Stimulated activated CD8-positive, alpha-beta memory T cell treated with anti-CD3 and anti-CD28 coated beads, Interleukin-7, amount 100 ng/mL, for 4 hours (primary cell): ENCODE measurements at places on chromosomes 6 and 20.

- DNase-seq = no peak
These were observed 196.4 kb downstream of the SIM1 start for GRCh38 chr6:100268326-100268725.

DNA sequence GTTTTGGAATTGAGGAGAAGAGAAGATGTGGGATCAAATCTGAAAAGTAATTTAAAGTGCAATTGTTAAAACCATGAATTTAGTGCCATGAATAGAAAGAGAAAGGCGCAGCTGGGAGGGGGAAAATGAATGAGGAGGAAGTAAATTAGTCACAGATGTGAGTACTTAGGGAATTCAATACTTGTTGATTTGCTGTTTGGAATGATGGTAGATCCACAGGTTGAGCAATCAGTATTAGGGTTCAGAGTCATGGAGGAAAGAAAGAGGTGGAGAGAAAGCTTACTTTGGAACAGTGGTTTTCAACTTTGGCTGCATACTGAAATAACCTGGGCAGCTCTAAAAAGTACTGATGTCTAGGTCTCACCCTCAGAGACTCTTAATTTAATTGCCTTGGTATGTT is 229.7 kb upstream of the ASCC3 start:
- no peak for DNase-seq

GRCh38 chr6:52904562-52905279 is 4.8 kb downstream of the GSTA3 start:
- no peak for DNase-seq

- no peak for DNase-seq
These were observed 96.7 kb downstream of the SLX4IP start for GRCh38 chr20:10531848-10532247.

DNA sequence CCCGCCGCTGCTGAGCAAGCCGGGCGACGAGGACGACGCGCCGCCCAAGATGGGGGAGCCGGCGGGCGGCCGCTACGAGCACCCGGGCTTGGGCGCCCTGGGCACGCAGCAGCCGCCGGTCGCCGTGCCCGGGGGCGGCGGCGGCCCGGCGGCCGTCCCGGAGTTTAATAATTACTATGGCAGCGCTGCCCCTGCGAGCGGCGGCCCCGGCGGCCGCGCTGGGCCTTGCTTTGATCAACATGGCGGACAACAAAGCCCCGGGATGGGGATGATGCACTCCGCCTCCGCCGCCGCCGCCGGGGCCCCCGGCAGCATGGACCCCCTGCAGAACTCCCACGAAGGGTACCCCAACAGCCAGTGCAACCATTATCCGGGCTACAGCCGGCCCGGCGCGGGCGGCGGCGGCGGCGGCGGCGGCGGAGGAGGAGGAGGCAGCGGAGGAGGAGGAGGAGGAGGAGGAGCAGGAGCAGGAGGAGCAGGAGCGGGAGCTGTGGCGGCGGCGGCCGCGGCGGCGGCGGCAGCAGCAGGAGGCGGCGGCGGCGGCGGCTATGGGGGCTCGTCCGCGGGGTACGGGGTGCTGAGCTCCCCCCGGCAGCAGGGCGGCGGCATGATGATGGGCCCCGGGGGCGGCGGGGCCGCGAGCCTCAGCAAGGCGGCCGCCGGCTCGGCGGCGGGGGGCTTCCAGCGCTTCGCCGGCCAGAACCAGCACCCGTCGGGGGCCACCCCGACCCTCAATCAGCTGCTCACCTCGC is 1.5 kb downstream of the ARID1B start:
- no peak for DNase-seq

- DNase-seq = no peak
These were observed 134.8 kb upstream of the BEND6 start for GRCh38 chr6:56820060-56820459.

GRCh38 chr20:60494476-60494875 is 536.3 kb downstream of the CDH26 start:
- no peak for DNase-seq

DNA sequence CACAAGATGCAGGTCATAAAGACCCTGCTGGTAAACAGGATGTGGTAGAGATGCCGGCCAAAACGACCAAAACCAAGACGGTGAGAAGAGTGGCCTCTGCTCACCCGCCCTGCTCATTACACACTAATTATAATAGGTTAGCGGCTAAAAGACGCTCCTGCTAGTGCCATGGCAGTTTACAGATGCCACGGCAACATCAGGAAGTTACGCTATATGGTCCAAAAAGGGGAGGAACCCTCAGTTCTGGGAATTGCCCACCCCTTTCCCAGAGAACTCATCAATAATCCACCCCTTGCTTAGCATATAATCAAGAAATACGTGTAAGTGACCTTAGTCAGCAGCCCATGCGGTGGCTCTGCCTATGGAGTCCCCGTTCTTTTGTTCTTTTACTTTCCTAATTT is 17.6 kb downstream of the BHLHE23 start:
- no peak for DNase-seq

GRCh38 chr6:14361297-14361696 is 243.7 kb downstream of the CD83 start:
- no peak for DNase-seq

GRCh38 chr6:145784683-145785082 is 29.9 kb downstream of the FBXO30 start:
- DNase-seq = no peak

DNA sequence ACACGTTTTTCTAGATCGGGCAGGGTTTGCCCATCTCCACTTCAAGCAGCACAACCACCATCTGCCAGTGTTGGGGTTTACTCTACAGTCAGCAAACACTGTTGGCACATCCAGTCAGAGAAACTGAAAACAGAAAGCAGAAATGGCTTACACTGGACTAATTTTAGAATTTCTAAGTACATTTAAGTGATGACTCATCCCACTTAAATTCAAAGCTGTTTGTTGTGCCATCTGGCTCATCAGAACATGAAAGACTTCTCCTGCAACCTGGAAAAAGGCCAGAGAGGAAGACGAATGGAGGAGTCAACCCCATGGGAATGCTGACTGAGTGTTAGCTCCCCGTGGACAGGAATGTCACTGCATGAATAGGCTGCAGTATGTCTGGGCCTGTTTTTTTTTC is 21.8 kb downstream of the FAM209B start:
- no peak for DNase-seq

DNA sequence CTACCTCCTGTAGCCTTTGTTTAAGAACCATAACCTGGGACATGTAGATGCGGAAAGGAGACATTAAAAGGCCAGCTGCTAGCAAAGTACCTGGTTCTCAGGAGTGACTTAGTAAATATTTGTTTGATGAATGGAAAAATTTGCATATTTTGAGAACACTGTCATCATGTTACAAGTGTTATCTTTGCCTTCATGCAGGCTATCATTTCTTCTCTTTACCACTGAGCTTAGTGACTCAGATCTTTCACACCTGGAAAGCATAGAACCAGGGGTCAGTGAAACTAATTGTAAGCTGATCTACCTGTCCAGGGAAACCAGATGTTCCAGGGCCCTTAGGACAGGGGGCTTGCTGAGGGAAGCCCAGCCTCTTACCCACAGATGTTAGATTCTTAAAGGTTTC is 5.4 kb downstream of the ZFP57 start:
- DNase-seq = no peak

GRCh38 chr20:58839991-58840747 is 10.5 kb downstream of the GNAS-AS1 start:
- DNase-seq = no peak

GRCh38 chr20:54083459-54083858 is 13.1 kb upstream of the BCAS1 start:
- DNase-seq = no peak

GRCh38 chr6:63923139-63923739 is 287.6 kb downstream of the PHF3 start:
- DNase-seq = no peak

GRCh38 chr6:37667050-37667814 is 30.5 kb downstream of the MDGA1 start:
- DNase-seq = no peak

- no peak for DNase-seq
These were observed 22.8 kb upstream of the SCGN start for GRCh38 chr6:25629198-25629576.

GRCh38 chr6:168724669-168725570 is 283.9 kb downstream of the SMOC2 start:
- no peak for DNase-seq

- DNase-seq = no peak
These were observed 14.0 kb downstream of the MRPS18A start for GRCh38 chr6:43673444-43674084.

GRCh38 chr6:132391391-132392269 is 9.6 kb downstream of the MOXD1 start:
- no peak for DNase-seq

GRCh38 chr20:13883425-13883824 is 98.6 kb downstream of the NDUFAF5 start:
- no peak for DNase-seq

DNA sequence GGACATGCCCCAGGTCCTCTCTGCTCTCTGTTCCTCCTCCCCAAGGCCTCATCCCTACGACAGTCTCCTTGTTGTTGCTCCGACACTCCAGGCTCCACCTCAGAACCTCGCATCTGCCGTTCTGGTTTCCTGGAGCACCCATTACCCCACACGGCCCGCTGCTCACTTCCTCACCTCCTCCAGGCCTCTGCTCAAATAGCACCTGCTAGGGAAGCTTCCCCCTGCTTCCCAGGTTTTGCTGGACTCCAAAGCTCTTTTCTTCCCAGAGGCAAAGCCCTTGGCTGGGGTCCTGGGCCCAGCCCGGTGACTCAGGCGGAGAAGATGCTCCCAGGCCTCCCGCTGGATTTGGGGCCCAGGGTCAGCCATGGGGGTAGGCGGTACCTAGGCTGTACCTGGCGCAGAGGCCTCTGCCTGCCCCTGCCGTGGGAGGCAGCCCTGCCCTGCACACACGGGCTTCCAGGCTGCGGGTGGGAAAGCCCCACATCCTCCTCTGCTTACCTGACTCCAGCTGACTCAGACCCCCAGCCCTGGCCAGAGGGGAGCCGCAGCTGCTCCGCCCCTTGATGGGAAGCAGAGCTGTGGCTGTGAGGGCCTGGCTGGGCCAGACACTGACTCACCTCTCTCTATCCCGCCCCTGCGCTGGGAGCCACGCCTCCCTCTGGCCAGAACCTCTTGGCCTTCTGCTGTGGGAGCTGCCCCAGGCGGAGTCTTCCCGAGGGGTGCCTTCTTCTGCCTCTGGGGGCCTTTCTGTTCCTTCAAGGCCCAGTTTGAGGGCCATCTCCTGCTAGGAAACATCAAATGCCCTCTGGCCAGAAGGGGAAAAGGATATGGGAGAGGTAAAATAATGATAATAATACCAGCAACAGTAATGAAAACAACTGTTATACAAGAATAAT is 130.5 kb downstream of the CEBPB start:
- DNase-seq = no peak

DNA sequence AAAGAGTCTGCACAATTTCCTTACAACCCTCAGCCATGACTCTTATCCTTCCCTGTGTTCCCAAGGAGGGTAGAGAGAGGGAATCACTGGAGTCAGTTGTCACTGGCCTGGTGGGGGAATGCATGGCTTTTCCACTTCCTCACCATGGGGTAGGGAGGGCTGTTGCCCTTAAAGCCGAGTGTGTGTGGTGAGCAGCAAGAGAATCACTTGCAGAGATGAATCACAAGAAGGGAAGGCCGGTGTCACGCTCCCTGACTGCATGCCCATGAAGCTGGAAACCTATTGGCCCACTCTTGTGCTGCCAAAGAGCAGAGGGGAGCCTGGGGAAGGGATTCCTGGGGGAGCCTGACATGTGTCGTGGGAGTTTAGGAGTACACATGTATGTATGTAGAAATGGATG is 18.1 kb upstream of the BMP6 start:
- no peak for DNase-seq

GRCh38 chr20:745683-746301 is 22.5 kb downstream of the SLC52A3 start:
- no peak for DNase-seq

DNA sequence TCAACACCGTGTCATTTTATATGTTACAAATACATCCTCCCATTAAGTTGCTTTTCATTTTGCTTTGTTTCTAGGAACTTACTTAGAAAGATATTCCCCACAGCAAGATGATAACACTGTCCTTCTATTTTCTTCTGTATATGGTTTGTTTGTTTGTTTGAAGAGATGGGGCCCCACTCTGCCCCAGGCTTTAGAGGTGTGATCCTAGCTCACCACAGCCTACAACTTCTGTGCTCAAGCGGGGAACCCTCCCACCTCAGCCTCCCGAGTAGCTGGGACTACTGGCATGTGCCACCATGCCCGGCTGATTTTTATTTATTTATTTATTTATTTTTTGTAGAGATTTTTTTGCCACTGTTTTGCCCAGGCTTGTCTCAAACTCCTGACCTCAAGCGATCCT is 14.2 kb upstream of the GMDS start:
- DNase-seq = no peak

- no peak for DNase-seq
These were observed 2.0 kb downstream of the CTNNBL1 start for GRCh38 chr20:37695684-37696342.

GRCh38 chr20:59646487-59646886 is 42.1 kb downstream of the PHACTR3 start:
- DNase-seq = no peak

GRCh38 chr6:35087361-35088280 is 53.5 kb downstream of the TCP11 start:
- DNase-seq = no peak

DNA sequence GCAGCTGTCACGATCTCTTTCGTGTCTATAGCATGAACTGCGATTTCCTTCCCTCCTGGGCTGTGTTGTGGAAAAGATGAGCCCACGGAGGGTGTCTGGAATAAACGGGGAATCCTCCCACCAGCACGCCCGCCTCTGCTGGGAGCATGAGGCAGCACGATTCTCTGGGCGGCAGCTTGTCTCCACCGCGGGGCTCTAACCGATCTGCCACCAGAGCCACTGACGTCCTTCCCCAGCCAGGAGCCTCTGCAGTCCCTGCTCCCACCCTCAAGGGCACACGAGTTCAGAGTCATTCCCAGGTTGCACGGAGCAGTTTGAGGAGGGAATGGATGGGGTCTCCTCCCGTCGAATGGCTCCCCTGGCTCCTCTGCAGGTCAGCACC is 197.6 kb downstream of the DLL1 start:
- no peak for DNase-seq

DNA sequence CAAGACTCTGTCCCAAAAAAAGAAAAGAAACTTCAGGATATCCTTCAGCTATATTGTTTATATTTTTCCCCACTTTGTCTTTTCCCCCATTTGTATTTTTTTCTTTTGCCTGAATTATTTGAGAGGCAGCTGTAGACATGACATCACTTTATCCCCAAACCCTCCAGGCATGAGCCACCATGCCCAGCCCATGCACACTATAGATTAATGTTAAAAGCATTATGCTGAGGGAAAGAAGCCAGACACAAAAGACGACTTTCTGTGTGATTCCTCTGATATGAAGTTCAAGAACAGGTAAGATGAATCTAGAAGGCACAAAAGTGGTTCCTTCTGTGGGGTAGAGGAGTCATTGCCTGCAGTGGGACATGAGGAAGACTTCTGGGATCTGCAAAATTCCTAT is 16.4 kb downstream of the CEBPB start:
- no peak for DNase-seq

DNA sequence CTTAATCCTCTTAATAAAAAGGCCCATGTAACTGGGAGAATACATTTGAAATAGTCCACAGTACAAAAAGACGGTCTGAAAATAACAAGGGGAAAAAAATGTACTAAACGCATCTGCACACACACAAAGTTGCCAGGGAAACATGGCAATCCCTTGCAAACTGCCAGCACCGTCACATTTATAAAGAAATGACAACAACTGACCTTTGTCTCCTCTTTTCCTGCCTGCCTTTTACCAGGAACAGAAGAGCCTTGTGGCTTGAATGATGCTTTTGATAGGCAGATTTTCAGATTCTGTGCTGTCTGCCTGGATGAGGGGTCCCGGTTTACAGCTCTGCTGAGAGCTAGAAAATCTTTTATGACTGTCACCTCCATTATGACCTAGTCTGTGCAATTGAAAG is 308.6 kb upstream of the ZFP64 start:
- DNase-seq = no peak

GRCh38 chr6:98971303-98971702 is 23.6 kb upstream of the FBXL4 start:
- DNase-seq = no peak
